ENCODE measurements at places on chromosomes 16 and 17. TPM values are rescaled to one million over a fixed set of nuclear protein-coding genes. Genes with fewer than 3 reads are reported as not detected.

Gene TSPOAP1
- total RNA-seq: 14.6 TPM

- H3K36me3 ChIP-seq: no peaks in the 10 kb centered on the region
- H3K4me3 ChIP-seq: no peak overlapping the region
- H3K4me1 ChIP-seq: no peaks in the 10 kb centered on the region
- no peaks in the 10 kb centered on the region for H3K27me3 ChIP-seq
- H3K27ac ChIP-seq: peak overlapping the region; percentile 22
Measured at GRCh38 chr17:63349478-63350000, 96.6 kb downstream of the CYB561 start.

DNA sequence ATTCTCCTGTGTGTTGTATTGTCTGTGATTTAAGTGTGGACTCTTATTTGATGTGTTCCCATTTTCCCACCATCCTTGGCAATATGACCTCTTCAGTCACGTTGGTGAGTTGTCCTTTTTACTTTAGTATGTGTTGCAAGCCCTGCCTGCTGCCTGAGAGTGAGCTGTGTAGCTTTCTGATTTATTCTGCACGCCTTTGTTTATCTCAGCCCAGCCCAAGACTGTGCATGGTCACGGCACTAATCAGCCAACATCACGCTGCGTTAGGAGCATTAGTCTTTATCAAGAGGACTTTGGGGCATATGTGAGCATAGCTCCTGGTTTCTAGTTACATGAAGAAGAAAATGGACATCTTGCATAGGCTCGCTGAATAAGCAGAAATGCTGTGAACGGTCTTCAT is 6.0 kb downstream of the TOM1L1 start:
- H3K4me1 ChIP-seq: peaks cover under 1% of the 10 kb centered on the region
- H3K4me3 ChIP-seq: no peak overlapping the region
- no peaks in the 10 kb centered on the region for H3K36me3 ChIP-seq
- H3K27ac ChIP-seq: no peak overlapping the region

DNA sequence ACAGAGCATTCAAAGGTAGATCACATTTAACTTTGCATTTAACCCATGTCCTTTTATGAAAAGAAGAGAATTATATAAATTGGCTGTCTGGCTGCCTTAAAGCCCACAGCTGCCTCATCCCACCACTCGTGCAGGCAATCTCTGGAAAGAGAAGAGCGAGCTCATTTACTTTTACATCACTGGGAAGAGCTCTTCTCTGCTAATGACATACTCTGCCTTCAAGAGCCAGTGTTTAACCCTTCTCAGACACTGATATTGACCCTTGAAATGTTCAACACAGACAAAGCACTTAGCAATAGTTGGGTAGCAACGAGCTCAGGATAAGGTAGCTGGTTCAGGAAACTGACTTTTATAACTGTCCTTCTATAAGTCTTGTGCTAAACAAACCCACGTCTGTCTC is 6.8 kb downstream of the KRT38 start:
- no peaks in the 10 kb centered on the region for H3K36me3 ChIP-seq
- DNase-seq: no peak
- H3K4me3 ChIP-seq: no peak overlapping the region
- H3K27ac ChIP-seq: no peak overlapping the region

GRCh38 chr17:81241648-81242420 is 2.7 kb downstream of the NDUFAF8 start:
- no peaks in the 10 kb centered on the region for H3K36me3 ChIP-seq
- H3K4me3 ChIP-seq: no peak overlapping the region
- no peaks in the 10 kb centered on the region for H3K27me3 ChIP-seq
- DNase-seq: no peak
